Naive thymus-derived CD4-positive, alpha-beta T cell (primary cell): ENCODE measurements at places on chromosomes 12 and 14.

DNA sequence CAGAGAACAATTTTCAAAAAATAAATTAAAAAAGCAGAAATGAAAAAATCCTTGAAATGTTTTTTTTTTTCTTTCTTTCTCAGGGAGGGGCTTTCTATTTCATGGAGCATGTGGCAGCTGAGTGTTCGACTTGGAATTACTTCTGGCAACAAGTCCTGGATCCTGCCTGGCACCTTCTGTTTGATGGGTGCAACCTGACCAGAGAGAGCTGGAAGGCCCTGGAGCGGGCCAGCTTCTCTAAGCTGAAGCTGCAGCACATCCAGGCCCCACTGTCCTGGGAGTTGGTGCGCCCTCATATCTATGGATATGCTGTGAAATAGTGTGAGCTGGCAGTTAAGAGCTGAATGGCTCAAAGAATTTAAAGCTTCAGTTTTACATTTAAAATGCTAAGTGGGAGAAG is 22.5 kb upstream of the HIGD1C start:
- no peak for DNase-seq

- DNase-seq, result no peak
These were observed 174.0 kb downstream of the SLC2A13 start for GRCh38 chr12:39931857-39932256.

DNA sequence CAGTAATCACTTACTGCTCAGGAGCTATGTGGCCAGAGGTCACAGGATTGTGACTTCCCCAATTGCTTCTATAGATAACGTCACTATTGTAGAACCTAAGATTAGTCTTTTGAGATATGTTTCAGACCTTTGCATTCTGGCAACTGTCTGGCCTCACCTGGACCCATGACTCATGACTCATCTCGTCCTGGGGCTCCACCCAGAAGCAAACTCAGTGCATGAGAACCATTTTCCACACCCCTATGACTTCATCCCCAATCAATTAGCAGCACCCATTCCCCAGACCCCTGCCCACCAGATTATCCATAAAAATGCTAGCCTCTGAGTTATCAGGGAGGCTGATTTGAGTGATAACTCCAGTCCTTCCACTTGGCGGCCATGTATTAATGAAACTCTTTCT is 186.9 kb downstream of the EMP1 start:
- DNase-seq, result no peak

- no peak for DNase-seq
These were observed 26.9 kb upstream of the LTBP2 start for GRCh38 chr14:74638966-74639365.

DNA sequence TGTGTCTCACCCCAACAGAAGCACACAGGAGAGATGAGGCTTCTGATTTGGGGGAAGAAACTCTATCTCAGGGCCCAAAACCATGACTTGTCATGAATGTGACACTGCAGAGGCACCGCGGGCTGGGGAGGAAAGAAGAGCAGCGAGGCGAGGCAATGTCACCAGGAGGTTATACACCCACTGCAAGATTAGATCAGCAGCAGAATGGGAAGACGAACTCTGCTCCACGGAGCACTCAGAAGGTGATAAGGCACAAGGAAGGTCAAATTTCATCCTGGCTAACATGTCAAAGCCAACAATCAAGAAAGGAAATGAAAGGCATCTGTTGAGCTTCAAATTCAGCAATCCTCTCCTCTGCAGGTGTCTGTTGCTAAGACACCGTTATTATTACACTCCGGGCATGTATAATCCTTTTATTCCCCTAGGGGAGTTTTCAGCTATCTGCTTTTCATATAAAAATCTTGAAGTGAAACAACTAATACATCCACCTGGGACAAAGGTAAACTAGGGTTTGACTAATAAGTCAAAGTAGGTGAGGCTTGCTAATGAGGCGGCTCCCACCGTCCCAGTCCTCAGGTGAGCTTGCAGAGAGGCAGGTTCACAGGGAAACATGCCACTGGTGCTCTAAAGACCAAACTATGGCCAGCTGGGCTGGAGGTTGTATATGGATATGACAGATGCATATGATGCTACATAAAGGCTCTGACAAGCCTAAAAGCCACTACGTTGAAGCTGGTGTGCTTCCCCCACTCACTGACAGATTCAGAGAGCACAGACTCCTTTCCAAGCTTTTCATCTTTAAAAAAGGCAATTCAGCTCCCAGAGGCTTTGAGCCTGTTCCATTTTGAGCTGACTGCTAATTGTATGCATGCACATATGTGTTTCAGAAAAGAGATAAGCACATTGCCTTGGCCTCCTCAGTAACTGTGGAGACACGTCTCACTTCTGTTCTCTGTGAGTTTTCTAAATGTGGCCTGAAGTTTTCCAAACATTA is 221.2 kb downstream of the NELL2 start:
- DNase-seq, result no peak

DNA sequence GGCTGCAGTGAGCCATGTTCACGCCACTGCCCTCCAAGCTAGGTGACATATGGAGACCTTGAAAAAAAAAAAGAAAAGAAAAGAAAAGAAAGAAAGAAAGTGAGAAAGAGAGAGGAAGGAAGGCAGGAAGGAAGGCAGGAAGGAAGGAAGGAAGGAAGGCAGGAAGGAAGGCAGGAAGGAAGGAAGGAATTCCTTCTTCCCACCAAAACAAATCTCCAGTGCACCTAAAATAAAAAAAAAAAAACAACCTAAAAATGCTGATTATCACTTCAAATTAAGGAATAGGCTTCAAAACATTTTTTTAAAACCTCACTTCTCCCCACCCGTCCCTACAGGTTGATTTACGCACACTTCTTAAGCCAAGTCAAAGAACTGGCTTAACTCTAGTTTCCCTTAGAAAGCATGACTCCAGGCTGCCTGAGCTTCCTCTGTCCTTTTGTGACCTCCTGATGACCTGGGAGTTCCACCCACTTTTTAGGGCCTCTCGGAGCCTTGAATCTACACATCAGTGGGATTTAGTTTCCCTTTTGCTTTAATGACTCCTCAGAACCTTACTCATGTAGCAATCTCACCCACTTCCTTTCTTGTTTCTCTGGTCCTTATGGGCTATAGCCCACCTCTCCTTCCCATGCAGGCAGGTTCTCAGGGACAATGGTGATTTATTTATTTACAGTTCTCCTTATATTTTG is 18.6 kb downstream of the DUSP6 start:
- no peak for DNase-seq

DNA sequence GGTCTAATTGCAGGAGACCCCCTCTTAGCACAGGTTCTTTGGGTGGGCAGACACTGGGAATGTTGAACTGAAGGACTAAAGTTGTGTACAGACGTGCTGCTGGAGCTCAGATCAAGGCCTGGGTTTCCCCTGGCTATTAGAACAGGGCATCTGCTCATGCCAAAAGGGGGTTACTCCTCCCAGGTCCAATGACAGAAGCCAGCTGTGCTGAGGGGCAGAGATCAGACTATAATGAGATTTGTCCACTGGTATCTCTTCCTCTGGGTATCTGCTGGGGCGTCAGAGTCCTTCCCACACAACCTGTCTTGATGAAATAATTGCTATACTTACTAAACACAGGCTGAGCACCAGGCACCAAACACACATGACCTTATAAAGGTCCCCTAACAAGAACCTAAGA is 42.6 kb downstream of the LTBP2 start:
- DNase-seq, result no peak

DNA sequence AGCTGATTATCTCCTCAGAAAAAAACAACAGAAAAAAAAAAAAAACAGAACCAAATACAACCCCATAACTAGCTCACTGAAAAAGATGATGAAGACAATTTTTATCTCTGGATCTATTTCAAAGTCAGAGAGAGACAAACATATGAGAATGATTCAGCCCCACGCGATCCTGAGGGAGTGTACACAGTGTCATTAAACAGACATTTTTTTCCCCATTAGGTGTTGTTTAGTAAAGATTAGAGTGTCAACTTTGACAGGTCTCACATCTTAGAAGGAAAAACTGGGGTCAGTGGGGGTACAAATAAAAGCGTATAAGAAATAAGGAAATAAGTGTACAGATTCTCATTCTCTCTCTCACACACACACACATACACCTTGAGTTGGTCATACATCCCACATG is 635.4 kb downstream of the NRXN3 start:
- no peak for DNase-seq

DNA sequence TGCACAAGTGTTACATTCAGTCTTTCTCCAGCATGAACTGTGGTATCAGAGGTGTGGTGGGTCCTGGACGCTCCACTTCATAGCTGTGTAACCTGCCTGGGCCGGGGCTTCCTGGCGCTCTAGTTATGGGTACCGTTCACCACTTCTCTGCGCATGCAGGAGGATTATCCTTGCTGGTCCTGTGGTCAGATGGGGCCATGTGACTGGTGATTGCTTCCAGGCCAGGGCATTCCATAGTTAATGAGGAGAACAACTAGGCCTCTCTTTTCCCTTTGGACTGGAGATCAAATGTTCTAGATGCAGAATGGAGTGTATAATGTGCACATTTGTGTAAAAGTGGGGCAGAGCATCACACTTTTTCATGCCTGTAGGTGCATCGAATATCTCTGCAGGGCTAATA is 444.0 kb downstream of the AACS start:
- no peak for DNase-seq
